Urinary bladder (tissue), 4 donors: ENCODE measurements at places on chromosomes 7 and 10. TPM values are rescaled to one million over a fixed set of nuclear protein-coding genes. Genes with fewer than 3 reads are reported as not detected.
A peak's percentile ranks its signal among the peaks of the same experiment; 100 is the strongest.

Gene ZNF92
- total RNA-seq: 30.6 TPM

Gene OR13A1
- total RNA-seq: 0.85 TPM

Gene TRIM50
- total RNA-seq: 0.21 TPM

- DNase-seq: peak; percentile 66
These were observed 274.9 kb upstream of the GALNT17 start for GRCh38 chr7:70856901-70857630.

DNA sequence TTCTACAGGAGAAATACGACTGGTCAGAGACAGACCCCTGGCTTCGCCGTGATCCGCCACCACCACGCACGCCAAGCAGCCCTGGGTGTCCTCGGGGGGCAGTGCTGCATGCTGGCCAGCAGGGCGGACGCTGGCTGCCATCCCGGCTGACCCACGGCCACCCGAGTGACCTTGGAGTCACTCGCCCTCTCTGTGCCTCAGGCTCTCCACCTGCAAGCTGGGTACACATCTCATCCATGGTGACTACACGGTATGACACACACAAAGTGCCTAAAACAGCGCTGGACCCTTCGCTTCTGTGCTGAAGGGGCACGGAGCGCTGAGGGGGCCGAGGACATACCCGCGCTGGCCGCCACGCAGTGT is 62.0 kb upstream of the RNF32 start:
- DNase-seq: no peak

Gene SNCG
- 69.2 TPM for total RNA-seq

Gene ACBD7
- total RNA-seq: 5.2 TPM

Gene ITIH5
- total RNA-seq: 97.6 TPM

DNA sequence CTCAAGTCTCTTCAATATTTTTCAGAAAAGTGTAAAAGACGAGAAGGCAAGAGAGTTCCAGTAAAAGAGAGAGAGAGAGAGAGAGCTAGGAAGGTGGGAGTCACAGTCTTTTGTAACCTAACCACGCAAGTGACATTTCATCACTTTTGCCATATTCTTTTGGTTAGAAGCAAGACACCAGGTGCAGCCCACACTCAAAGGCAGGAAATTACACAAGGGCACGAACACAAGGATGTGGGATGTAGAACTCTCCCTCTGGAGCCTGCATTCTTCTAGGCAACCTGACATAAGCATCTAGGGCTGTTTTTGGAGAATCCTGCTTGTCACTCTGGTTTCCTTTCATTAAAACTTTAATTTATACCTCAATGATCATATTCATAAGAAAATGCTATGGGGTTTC is 1213.1 kb downstream of the DNAJB9 start:
- no peak for DNase-seq

Gene DKK1
- total RNA-seq: 4.6 TPM

Gene VIPR2
- total RNA-seq: 2.0 TPM

Gene ATP5MK
- 231 TPM for total RNA-seq

Gene CCDC7
- 109 TPM for total RNA-seq

Gene BEND7
- 8.8 TPM for total RNA-seq

Gene ST8SIA6
- total RNA-seq: 3.7 TPM

DNA sequence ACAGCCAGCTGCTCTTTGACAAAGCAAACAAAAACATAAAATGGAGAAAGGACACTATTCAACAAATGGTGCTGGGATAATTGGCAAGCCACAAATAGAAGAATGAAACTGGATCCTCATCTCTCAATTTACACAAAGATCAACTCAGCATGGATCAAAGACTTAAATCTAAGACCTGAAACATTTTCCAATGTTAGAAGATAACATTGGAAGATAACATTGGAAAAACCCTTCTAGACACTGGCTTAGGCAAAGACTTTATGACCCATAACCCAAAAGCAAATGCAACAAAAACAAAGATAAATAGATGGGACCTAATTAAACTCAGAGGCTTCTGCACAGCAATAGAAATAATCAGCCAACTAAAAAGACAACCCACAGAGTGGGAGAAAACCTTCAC is 425.7 kb upstream of the SEMA3D start:
- no peak for DNase-seq

GRCh38 chr7:102469351-102469971 is 4.7 kb downstream of the LRWD1 start:
- DNase-seq: no peak

- no peak for DNase-seq
These were observed 1.1 kb upstream of the AKR1B1 start for GRCh38 chr7:134459981-134460380.

Gene C10orf67
- not detected for total RNA-seq

Gene LIPN
- not detected for total RNA-seq

Gene SSBP1
- total RNA-seq: 124 TPM

Gene ERLIN1
- 33.7 TPM for total RNA-seq

GRCh38 chr7:135777626-135778398 is 29.2 kb upstream of the FAM180A start:
- DNase-seq: no peak

Gene HYAL4
- not detected for total RNA-seq

DNA sequence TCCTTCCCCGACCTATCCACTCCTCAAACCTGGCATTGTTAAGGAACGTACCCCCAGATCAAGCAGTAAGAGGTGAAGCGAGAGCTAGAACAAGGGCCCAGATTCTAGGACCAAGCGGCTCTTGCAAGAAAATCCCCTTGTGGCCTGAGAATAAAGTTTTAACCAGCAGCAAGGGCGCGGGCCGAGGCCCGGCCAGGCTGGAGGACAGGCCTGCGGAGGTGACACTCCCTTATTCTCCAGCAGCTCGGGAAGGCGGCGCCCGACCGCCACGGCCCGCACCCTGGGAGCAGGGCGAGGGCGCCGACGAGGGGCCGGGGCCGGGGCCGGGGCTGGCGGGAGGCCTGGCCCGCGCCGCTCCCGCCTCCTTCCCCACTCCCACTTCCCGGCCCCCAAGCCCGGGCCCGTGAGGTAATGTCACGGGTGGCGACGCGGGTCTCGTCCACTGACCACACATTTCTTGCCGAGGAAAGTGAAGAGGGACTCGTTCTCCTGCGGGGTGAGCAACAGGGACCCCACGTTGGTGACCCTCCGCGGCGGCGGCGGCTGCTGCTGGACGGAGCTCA is 551 bp downstream of the WASL start:
- no peak for DNase-seq

DNA sequence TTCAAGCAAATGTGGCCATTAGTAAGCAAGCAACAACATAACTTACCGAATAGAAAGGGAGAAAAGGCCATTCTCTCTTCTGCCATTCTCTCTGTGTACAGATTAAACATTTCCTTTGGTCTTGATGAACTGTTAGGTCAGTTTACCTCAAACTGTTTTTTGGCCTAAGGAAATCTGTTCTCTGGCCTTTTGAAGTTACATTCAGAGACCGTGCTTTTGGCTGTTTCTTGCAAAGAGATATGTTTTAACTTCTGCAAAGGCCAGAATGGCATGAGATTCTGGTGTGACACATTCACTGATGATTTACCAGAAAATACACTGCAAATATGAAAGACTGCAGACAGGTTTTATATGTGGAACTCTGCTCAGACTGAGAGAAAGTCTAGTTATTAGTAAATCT is 22.2 kb downstream of the AHR start:
- DNase-seq: no peak

- no peak for DNase-seq
These were observed 971 bp downstream of the AEBP1 start for GRCh38 chr7:44104860-44105771.

DNA sequence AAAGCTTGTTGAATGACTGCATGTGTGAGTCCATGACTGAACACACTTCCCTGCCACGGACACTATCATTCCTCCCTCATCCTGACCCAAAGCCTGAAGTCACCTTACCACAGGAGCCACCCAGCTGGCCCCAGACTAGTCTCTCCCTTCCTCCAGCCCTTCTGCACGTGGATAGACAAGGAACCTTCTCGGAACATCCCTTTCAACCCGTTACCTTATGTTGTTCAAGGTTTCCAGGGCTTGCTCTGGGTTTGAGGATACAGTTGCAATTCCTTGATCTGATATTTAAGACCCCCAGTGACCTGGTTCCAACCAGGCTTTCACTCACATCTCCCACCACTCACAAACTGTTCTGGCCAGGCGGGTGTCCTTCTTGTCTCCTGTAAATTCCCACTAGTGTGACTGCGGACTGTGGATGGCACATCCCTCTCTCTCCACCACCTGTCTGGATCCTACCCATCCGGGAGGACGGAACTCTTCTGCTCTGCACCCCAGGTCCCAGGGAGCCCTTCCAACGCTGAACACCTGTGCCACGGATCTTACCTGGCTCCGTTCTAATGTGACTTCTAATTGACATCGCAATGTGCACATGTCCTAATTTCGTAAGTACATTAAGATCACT is 62.5 kb downstream of the HIPK2 start:
- DNase-seq: no peak

DNA sequence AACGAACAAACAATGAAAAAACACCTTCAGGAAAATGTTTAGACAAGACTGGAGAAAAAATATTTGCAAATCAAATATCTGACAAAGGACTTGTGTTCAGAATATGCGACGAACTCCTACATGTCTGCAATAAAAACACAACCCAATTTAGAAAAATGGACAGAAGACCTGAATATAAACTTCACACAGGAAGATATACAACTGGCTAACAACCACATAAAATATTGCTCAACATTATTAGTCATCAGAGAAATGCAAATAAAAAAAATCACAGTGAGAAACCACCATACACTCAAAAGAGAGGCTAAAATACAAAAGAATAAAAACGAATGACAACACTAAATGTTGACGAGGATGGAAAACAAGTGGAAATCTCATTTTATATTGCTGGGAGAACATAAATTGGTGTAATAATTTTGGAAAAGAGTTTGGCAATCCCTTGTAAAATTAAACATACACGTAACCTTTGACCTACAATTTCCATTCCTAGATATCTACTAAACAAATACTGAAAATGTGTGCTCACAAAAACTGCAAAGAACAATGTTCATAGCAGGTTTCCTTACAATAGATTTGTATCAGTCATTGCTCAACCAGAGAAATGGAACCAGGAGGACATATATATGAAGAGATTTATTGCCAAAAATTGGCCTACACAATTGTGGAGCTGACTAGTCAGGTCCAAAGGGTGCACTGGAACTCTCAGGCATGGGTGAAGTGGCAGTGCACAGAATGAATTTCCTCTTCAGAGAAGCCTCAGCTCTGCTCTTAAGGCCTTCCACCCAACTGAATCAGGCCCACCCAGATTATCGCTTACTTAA is 82.9 kb upstream of the OGDHL start:
- DNase-seq: no peak

- DNase-seq: no peak
These were observed 69.4 kb downstream of the KIAA1217 start for GRCh38 chr10:24278176-24278889.

Gene WDR86
- 6.8 TPM for total RNA-seq

DNA sequence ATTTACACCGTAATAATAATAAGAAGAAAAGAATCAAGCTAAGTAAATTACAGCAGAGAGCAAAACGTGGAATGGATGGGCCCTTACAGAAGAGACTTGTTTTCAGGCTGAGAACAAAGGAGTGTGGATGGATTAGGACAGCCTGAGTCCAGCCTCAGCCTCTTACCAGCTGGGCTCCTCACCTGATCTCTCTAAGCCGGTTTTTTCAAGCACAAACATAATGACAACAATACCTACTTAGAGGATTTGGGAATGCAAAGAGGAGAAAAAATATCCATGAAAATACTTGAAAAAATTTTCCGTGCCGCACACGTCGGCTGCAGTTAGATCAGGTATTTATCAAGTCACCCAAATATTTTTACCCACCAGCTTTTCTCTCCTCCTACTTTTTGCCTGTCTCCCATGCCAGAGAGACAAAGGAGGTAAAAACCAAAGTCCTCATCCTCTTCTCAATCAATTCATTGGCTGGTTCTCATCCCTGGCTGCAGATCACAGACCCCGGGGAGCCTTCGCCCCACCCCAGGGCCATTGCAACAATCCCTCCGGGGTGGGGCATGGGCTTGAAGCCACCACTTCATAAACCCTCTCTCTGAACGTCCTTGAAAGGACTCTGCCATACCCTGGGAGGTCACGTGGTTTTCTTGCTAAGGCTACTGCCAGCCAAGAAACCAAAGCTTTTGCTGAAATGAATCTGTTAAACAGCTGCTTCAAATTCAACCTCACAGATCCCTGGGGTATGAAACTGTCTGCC is 29.7 kb upstream of the GTF2I start:
- no peak for DNase-seq

- DNase-seq: no peak
These were observed 42.7 kb downstream of the SPDYE5 start for GRCh38 chr7:75534727-75535307.

- DNase-seq: no peak
These were observed 511.2 kb upstream of the KCND2 start for GRCh38 chr7:119761776-119762175.

Gene NME8
- total RNA-seq: not detected

Gene EPO
- total RNA-seq: not detected

DNA sequence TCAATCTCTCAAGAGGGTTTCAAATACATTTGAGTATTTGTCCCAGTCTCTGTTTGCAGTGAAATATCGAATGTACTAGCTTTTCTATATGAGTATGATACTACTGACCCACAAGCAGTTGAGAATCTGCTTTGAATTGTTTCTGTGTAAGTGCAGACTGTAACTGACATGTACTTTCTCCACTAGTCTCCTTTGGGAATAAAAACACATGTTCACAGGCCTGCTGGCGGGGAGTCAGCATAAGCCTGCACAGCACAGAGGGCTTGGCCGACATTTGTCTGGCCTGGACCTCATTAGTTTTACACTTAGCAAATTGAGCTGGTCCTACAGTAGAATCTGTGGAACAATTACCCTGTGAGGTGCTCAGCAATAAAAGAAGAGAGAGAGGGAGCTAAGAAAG is 72.6 kb downstream of the ITGB8 start:
- no peak for DNase-seq

DNA sequence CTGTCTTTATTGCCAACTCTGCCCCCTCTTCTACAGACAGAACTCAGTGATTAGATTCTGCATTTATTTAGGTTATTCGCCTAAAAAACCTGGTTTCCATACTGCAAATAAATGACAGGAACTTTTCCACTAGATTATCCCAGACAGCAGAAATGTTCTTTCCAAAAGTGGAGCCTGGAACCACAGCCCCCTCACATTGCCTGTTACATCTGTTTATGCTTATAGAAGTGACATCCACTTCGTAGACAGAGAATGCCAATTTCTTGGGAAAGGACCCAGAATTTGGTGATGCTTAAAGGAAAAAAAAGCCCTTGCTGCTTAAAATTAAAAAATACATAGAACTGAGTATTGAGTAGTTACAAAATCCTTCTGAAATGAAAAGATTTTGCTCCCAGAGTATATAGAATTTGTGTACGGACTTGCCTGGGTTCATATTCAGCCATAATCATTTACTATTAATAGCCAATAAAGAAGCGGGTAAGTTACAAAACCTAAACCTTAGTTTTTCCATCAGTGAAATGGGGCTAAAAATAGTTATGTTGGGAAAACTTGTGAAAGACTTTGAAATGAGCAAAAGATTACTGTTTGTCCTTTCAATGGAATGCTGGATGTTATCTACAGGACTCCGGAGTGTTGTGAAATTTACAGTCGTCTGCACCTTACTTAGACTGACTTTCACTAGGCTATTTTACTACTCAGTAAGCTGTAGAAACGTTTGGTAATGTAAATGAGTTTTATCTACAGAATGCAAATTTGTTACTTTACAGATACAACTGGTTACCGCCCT is 1.1 kb upstream of the PPP1R9A start:
- DNase-seq: no peak

Gene ASB4
- total RNA-seq: 1.9 TPM

- DNase-seq: no peak
These were observed 88.0 kb upstream of the PFKP start for GRCh38 chr10:2979306-2979705.
